ENCODE measurements at places on chromosomes 16 and 17. TPM values are rescaled to one million over a fixed set of nuclear protein-coding genes. Genes with fewer than 3 reads are reported as not detected.

Gene DOC2A
- total RNA-seq = 0.26 TPM

Gene EFCAB3
- not detected for total RNA-seq

Gene KRTAP2-2
- total RNA-seq = not detected

Gene MPP2
- total RNA-seq = 1.3 TPM

Gene P2RX1
- total RNA-seq = under 0.01 TPM

Gene HSD17B2
- total RNA-seq = 0.33 TPM

- DNase-seq = no peak
- H3K36me3 ChIP-seq = no peaks in the 10 kb centered on the region
- no peaks in the 10 kb centered on the region for H3K27me3 ChIP-seq
Measured at GRCh38 chr17:73750975-73751374, 106.7 kb upstream of the SDK2 start.

GRCh38 chr16:85991856-85992255 lies 92.9 kb downstream of the IRF8 start:
- peaks cover 14% of the 10 kb centered on the region for H3K27me3 ChIP-seq
- no peaks in the 10 kb centered on the region for H3K36me3 ChIP-seq
- H3K4me3 ChIP-seq = no peak overlapping the region
- no peak overlapping the region for H3K27ac ChIP-seq
- H3K4me1 ChIP-seq = no peaks in the 10 kb centered on the region

DNA sequence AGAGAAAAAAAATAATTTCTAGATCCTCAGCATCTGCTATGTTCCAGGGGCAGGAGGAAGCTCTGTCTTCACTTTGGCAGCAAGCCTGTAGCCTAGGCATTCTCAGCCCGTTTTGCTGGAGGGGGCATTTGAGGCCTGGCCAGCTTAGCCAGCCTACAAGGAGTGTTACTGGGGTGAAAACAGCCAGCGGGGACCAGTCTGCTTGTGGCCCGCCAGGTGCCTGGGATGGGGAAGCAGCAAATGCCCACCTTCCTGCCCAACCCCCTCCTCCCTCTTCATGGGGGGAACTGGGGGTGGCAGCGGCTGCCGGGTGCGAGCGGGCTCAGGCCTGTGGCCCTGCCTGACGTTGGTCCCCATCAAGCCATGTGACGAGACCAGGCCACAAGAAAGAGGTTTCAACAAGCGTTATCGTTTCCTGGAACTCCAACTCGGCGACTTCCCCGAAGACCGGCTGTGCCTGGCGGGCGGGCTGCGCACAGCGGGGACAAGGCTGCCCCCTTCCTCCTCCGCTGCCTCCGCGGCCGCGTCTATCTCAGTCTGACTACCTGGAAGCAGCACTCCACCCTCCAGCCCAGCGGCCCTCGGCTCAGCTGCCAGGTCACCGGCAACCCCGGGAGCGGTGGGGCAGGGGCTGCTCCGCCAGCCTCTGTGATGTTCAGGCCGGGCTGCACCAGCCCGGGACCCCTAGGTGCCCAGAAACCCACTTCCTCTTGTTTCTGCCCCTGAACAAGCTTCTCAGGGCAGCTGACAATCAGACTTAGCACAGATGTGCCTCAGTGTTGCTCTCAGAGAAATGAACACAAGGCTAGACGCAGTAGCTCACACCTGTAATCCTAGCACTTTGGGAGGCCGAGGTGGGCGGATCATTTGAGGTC lies 22.9 kb downstream of the SOCS1 start:
- no peak for DNase-seq
- H3K27ac ChIP-seq = no peak overlapping the region

DNA sequence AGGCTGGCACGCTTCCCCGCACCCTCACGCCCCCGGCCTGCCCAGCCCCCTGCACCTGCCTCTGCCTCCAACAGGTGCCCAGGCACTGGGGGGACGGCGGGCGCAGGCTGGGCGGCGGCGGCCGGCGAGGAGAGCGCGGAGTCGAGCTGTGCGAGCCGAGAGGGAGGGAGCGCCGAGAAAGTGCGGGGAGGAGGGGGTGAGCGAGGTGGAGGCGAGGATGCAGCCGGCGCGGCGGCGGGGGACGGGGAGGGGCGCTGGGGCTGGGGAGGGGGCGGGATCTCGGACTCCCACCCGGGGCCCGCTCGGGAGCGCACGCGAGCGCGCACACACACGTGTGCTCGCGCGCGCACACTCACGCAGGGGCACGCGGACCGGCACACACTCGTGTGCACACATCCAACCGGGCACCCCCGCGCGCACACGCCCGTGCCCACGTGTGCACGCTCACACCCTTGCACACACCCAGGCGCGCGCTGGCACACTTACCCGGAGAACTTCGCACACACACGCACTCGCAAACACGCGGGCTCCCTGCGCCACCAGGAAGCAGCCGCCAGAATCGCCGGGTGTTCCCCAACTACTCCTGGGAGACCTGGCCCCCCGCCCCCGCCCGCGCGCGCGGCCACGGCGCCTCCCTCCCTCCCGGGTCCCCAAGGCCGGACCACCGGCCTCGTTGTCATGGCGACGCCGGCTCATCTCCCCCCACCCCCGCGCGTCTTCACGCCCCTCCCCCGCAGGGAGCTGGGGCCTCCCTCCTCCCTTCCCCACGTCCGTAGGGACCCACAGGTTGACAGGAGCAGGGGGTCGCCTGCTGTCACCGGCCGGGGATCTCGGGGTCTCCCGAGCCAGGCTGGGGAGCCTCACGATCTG lies at the start of gene DOC2A:
Gene DOC2A (minus strand): TSS at position 184 of the 870 bp plus-strand sequence. CDS start 805 bp downstream, outside the sequence.
- H3K4me3 ChIP-seq = no peak within 1 kb of the TSS
- no peaks in the 10 kb centered on the region for H3K4me1 ChIP-seq
- DNase-seq = no peak

GRCh38 chr17:77570565-77570898 lies 388.0 kb upstream of the TNRC6C start:
- no peaks in the 10 kb centered on the region for H3K4me1 ChIP-seq
- no peak for DNase-seq
- H3K27me3 ChIP-seq = peaks cover 19% of the 10 kb centered on the region
- no peak overlapping the region for H3K4me3 ChIP-seq

DNA sequence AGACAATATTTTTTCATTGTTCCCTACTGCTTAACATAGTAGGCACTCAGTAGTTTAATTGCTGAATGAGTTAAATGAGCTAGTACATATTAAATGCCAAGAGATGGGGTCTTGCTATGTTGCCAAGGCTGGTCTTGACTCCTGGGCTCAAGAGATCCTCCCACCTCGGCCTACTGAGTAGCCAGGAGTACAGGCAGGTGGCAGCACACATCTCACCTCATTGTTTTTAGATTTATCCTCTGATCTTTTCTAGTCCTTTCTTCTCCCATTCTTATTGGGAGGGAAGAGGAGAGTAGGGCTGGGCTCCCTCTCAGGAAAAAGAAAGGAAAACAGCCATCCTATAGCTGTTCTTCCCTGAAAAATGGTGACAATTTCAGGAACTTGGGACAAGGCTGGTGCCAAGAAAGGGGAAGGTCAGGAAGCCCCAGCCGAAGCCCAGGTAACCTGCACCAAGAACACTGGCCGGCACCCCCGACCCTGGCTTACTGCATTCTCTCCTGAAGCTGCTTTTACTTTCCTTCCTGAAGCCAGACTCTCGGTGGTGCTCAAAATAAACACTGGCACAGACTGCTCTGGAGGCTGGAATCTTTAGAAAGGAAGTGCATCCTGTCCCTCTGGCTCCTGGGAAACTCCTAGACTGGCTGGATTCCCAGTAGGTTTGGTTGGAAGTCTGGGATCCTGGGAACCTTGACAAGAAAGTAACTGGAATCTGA lies 2.7 kb downstream of the TNFAIP1 start:
- H3K27me3 ChIP-seq = no peaks in the 10 kb centered on the region
- DNase-seq = peak; percentile 89
- H3K27ac ChIP-seq = peak overlapping the region; percentile 33
- H3K36me3 ChIP-seq = peaks cover 18% of the 10 kb centered on the region
- H3K4me3 ChIP-seq = no peak overlapping the region

- H3K4me3 ChIP-seq = no peak overlapping the region
- no peaks in the 10 kb centered on the region for H3K27me3 ChIP-seq
- no peaks in the 10 kb centered on the region for H3K4me1 ChIP-seq
- DNase-seq = no peak
- H3K36me3 ChIP-seq = no peaks in the 10 kb centered on the region
Measured at GRCh38 chr16:12260647-12261262, 284.2 kb downstream of the SNX29 start.

GRCh38 chr16:2840914-2841313 lies 10.8 kb downstream of the ZG16B start:
- H3K27me3 ChIP-seq = no peaks in the 10 kb centered on the region
- peaks cover 4% of the 10 kb centered on the region for H3K4me1 ChIP-seq
- H3K4me3 ChIP-seq = no peak overlapping the region

Measured in fibroblast of lung (primary cell).